Smooth muscle cell of the brain vasculature (primary cell): ENCODE measurements at places on chromosomes 13 and 19.
A peak's percentile ranks its signal among the peaks of the same experiment; 100 is the strongest.

DNA sequence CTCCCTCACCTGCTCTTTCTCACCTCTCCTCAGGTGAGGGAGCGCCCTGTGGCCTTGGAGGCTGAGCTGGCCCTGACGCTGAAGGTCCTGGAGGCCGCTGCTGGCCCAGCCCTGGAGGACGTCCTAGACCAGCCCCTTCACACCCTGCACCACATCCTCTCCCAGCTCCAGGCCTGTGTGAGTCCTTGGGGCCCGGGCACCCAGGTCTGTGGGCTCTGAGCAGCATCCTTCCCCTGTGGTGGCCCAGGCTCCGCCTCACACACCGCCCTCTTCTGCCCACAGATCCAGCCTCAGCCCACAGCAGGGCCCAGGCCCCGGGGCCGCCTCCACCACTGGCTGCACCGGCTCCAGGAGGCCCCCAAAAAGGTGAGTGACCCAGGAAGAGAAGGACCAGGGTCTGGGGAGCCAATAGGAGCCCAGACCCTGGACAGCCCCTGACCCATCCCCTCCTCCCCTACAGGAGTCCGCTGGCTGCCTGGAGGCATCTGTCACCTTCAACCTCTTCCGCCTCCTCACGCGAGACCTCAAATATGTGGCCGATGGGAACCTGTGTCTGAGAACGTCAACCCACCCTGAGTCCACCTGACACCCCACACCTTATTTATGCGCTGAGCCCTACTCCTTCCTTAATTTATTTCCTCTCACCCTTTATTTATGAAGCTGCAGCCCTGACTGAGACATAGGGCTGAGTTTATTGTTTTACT lies 1.9 kb downstream of the IFNL1 start:
- DNase-seq: no peak

GRCh38 chr13:96020155-96020575 lies 33.0 kb downstream of the UGGT2 start:
- DNase-seq: peak; percentile 51

DNA sequence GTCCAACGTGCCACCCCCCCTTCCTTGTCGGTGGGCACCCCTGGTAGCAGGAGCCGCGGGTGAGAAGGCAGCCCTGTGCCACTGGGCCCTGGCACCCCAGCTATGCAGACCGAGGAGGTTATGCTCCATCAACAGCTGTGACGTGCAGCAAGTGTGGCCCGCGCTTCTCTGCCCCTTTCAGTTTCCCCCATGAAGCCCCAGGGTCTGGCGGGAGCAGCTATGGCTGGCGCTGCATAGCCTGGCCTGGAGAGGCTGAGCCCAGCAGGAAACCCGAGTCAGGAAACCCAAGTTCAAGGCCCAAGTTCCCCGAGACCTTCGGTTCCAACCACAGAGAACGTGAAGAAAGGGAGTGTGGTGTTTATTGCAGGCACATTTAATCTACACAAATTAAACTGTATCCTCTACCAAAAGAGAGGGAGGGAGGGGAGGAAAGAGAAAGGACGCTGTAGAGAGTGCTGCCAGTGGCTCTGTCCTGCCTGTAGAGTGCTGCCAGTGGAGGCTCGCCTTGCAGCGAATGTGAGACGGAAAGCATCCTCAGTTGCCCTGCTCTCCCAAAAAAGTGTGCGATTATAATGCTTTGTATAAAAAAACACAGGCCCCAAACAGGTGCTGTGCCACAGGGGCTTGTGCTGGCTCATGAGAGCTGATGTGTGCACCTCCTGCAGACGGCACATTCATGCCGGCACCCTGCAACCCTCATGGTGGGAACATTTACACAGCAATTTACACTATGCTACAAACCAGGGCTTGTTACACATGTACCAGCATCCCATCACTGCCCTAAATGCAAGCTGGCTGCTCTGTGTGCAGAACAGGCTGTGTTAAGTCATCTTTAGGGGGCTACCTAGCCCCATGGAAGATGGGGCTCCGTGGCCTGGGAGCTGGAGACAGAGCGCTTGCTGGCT lies 16.3 kb downstream of the POP4 start:
- DNase-seq: no peak

- DNase-seq: no peak
Observed at GRCh38 chr19:33280351-33280921, 21.9 kb downstream of the CEBPA start.

GRCh38 chr13:22320991-22321390 lies 650.1 kb downstream of the FGF9 start:
- no peak for DNase-seq

DNA sequence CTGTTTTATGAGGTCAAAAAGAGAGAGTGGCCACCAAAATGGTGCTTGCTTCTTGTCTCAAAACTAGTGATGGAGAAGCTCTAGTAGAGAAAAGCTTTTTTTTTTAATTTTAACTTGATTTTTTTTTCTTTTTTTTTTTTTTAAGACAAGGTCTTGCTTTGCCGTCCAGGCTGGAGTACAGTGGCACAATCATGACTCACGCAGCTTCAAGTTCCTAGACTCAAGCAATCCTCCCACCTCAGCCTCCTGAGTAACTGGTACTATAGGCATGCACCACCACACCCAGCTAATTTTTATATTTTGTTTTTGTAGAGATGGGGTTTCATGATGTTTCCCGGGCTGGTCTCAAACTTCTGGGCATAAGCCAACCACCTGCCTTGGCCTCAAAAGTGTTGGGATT lies 279.0 kb downstream of the TBC1D4 start:
- DNase-seq: no peak

GRCh38 chr13:94318418-94318817 lies 161.1 kb downstream of the DCT start:
- no peak for DNase-seq

GRCh38 chr13:101453784-101454201 lies 1.3 kb downstream of the ITGBL1 start:
- no peak for DNase-seq

- DNase-seq: no peak
Observed at GRCh38 chr13:46748300-46748699, 48.7 kb downstream of the ESD start.

- DNase-seq: no peak
Observed at GRCh38 chr13:113756441-113757097, 2.5 kb upstream of the TMEM255B start.

DNA sequence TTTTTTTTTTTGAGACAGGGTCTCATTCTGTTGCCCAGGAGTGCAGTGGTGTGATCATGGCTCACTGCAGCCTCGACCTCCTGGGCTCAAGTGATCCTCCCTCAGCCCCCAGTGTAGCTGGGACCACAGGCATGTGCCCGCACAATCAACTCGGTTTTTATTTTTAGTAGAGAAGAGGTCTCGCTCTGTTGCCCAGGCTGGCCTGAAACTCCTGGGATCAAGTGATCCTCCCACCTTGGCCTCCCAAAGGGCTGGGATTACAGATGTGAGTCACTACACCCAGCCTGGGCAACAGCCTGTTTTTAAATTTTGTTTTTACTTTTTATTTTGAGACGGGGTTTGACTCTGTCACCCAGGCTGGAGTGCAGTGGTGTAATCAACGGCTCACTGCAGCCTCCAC lies 2.3 kb upstream of the KDM4B start:
- no peak for DNase-seq

DNA sequence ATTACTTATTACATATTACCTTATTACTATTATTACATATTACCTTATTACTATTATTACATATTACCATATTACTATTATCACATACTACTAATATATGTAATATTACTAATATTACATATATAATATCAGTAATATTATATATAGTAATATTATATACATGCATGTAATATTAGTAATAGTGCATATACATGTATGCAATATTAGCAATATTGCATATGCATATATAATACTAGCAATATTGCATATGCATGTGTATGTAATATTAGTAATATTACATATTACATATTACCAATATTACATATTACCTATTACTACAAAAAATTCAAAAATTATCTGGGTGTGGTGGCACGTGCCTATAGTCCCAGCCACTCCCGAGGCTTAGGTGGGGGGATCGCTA lies 22.4 kb downstream of the PDE4A start:
- no peak for DNase-seq

GRCh38 chr19:28956961-28957360 lies 256.0 kb downstream of the UQCRFS1 start:
- DNase-seq: no peak

GRCh38 chr19:33580645-33581037 lies 41.1 kb upstream of the CHST8 start:
- DNase-seq: no peak

GRCh38 chr19:7101498-7102253 lies 32.2 kb downstream of the ZNF557 start:
- no peak for DNase-seq

- DNase-seq: no peak
Observed at GRCh38 chr13:32581177-32581786, 5.0 kb upstream of the PDS5B start.

GRCh38 chr19:43644181-43644580 lies 4.5 kb upstream of the CADM4 start:
- DNase-seq: no peak

DNA sequence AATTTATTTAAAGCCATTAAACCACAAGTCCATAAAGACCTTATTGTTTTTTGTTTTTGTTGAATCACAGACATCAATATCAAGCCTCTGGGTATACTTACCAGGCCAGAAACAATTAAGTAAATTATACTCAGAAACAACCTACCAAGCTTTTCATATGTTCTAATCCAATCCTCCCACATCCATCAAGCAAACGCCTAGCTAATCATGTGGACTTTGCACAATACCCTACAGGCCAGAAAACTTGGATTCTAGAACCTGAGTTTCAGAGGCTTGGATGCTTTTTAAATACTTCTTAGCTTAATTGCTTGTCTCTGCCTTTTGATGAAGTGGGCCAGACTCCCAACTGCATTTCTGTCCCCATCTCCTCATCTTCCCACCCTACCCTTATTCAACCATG lies 39.9 kb downstream of the TGDS start:
- no peak for DNase-seq

DNA sequence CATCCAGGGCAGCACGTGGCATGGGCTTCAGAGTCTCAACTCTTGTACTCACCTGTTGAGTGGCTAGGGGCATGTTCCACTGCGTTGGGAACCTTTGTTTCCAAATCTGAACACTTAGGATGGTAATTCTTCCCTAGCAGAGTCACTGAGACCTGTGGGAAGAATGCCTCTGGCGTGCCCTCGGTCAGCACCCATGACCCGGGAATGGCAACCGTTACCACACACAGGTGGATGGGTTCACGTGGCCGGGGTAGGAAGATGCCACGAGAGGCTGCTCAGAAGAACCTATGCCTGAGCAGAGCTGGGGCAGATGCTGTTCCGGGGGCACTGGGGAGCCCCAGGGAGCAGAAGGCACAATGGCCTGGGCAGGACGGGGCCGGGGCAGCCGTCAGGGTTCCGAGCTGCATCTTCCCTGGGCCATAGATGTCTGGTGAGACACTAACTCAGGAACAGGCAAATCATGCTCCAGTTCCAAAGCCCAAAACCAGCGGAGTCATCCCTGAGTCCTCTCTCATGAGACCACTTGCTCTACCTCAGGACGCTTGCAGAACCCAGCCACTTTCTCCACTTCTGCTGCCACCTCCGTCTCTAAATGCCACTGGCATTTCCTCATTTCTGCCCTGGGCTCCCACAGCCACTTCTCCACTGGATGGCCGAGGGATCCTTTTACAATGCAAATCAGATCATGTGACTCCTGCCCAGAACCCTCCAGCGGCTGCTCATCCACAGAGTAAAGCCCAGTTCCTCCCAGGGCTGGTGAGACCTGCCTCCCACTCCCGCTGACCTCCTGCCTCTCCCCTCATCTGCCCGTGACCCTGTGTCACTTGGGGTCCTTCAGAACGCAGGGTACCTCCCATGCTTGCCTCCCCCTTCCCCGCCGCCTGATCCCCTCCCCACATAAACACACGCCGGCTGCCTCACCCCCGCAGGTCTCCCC lies 36.7 kb downstream of the FAM124A start:
- DNase-seq: no peak

GRCh38 chr13:31957772-31958171 lies 73.8 kb upstream of the FRY start:
- no peak for DNase-seq

DNA sequence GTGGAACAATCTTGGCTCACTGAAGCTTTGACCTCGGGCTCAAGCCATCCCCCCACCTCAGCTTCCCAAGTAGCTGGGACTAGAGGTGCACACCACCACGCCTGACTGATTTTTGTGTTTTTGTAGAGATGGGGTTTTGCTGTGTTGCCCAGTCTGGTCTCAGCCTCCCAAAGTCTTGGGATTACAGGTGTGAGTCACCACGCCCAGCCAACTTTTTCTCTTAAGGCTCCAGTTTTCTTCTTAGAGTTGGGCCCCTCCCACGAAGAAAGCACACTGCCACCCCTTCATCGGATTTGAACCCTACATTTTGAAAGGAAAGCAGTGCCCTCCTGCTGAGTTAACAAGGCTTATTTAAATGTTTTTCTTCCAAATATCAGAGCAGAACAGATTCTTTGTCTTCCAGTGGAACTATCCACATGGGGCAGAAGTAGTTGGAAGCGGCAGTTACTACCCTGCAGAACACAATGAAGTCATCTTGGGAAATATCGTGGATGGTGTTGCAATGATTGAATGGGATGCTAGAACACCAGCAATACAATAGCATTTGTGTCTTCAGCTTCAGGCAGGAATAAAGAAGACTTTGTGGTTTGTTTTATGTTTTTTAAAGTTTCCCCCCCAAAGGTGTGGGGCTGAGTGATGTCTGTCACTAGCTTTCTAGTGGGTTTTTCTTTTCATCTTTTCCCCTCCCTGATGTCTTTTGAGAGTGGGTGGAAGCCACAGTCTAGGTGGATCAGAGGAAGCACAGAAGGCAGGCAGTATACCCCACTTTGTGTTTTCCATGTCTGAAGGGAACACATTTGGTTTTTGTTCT lies 8.9 kb downstream of the ACTN4 start:
- DNase-seq: no peak

DNA sequence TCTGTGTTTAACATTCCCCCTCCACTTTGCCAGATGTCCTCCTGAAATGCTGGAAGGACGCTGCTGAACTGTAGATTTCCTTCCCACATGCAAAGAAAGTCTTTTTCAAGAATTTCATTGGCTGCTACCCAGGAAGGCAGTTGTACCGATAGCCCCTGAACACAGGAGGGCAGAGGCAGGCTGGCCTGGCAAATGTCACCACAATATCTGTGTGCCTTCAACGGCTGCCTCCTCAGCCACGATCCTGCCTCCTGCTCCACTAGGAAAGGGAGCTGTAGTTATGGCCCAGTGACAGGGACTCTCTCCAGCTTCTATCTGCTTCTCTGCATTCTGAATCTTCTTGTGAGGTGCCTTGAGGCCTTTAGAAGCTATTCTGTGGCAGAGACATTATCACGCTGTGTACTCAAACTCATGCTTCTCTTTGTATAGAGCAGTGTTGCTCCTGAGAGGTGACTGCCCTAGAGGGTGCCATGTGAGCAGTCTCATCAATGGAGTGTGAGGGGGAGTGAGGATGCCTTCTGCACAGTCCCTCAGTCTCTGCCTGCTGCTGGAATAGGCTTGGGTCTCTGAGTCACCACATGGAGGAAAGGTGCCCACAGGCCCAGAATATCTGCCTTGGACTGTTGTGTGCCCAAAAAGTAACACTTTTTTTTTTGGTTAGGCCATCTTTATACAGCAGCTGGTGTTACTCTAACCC lies 279.8 kb downstream of the DNAJC15 start:
- no peak for DNase-seq
